Epithelial cell of proximal tubule (primary cell): ENCODE measurements at places on chromosomes 16 and 17. TPM values are rescaled to one million over a fixed set of nuclear protein-coding genes. Genes with fewer than 3 reads are reported as not detected.

- DNase-seq = no peak
Measured at GRCh38 chr17:57881143-57881542, 31.3 kb upstream of the MRPS23 start.

Gene ATP2C2
- total RNA-seq = 1.4 and 6.3 TPM in 2 replicates

DNA sequence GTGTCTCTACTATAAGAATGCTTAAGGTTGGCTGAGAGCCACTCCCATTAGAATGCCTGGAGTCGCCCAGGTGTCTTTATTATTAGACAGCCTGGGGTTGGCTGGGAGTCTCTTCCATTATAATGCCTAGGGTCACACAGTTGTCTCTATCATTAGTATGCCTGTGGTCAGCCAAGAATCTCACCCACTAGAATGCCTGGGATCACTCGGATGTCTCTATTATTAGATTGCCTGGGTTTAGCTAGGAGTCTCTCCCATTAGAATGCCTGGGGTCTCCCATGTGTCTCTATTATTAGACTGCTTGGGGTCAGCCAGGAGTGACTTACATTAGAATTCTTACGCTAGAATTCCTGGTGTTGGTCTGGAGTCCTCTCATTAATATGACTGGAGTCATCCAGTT, 2255.3 kb downstream of the TP53TG3F start:
- DNase-seq = no peak

Gene MT1G
- total RNA-seq = 40.2 and 1,970 TPM in 2 replicates

DNA sequence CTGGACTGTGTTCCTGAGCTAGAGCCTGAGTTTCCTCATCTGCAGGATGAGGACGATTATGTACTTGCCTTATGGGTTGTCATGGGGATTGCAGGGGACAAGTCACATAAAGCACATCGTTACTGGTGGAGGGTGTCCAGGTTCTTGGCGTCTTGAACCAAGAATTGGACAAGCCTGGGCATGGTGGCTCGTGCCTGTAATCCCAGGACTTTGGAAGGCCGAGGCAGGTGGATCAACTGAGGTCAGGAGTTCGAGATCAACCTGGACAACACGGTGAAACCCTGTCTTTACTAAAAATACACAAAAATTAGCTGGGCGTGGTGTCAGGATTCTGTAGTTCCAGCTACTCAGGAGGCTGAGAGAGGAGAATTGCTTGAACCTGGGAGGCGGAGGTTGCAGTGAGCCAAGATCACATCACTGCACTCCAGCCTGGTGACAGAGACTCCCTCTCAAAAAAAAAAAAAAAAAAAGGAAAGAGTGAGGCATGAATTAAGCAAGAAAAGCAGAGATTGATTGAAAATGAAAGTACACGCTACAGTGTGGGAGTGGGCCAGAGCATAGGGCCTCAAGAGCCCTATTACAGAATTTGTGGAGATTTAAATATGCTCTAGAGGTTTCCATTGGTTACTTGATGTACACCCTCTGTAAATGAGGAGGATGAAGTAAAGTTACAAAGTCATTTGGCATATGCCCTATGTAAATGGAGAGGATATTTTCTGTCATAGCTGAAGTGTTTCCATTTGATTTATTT, 30.7 kb downstream of the ADGRG5 start:
- no peak for DNase-seq

DNA sequence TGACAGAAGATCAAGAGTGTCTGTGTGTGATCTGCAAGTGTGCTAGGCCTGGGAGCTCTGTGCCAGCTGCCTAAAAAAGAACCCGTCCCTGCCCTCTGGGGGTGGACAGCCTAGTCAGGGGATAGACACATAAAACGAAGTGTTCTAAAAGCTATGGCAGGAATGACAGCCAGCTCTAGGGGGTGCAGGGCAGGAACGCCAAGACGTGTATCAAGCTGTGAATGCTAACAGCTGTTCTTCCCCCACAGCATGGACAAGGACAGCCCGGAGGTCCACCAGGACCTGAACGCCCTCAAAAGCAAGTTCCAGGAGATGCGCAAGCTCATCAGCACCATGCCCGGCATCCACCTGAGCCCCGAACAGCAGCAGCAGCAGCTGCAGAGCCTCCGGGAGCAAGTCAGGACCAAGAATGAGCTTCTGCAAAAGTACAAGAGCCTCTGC, 5.1 kb downstream of the RASD1 start:
- no peak for DNase-seq

DNA sequence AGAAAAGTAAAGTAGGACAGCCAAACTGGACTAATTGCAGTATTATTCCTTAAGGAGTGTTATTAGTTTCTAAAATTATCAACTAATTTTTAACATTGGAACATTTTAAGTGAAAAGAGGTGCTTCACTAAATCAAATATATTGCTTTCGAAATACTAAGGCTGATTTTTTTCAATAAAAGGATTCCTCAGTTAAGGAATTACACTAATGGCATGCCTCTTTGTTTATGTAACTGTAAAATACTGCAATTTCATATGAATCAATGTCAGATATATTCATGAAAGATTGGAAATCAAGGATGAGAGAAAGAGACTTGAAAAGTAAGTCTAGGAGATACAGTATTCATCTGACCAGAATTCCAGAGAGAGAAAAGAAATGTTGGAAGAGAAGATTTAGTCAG, 129.8 kb downstream of the TANC2 start:
- no peak for DNase-seq

Gene CRHR1
- not detected in 2 replicates for total RNA-seq

GRCh38 chr17:43448720-43449469, 34.9 kb upstream of the DHX8 start:
- DNase-seq = no peak

Gene ACADVL
- 320 and 573 TPM in 2 replicates for total RNA-seq
